ENCODE measurements at places on chromosomes 1 and 21.

DNA sequence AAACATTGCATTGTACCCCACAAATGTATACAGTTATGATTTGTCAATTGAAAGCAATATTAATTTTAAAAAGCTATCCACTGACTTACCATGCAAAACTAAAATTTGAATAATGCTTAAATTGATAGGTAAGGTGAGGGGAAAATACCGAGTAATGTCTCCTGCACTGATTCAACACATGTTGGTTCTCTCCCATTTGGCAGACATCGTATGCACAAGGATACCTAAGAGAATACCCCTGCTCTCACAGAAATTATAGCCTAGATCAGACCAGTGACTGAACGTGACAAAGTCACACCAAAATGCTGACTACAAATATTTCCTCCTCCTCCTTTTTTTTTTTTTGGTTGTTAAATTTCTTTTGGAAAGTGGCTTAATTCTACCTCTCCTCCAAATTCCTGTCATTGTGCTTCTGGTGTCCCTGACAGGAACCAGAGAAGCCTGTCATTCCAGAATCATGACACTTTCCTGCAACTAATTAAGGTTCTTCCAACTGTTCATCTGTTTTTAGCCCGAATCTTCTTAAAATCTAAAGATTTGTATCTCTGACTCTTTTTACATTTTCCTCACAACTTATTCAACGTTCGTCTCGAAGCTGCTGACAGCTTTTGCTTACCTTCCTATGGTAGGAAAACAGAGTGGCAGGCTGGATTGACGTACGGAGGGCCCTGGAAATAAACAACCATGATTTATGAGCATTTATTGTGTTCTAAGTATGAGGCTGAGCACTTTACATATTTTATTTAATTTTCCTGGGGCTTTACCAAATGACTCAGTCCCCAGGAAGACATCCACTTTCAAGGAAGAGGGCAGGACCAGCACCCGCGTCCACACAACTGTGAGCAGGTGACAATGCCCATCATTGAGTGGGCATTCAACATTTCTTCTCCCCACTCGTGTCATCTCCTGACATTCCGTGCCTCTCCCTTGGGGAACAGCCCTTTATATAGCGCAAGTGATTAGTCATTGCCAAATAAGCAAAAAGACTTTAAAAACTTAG lies 57.9 kb upstream of the KCNE2 start:
- DNase-seq, result no peak

- DNase-seq, result no peak
Measured at GRCh38 chr21:42169758-42170157, 49.2 kb upstream of the ABCG1 start.

GRCh38 chr1:44040846-44041245 lies 9.6 kb upstream of the SLC6A9 start:
- no peak for DNase-seq

GRCh38 chr1:84401156-84401555 lies 2.9 kb downstream of the DNASE2B start:
- DNase-seq, result no peak

DNA sequence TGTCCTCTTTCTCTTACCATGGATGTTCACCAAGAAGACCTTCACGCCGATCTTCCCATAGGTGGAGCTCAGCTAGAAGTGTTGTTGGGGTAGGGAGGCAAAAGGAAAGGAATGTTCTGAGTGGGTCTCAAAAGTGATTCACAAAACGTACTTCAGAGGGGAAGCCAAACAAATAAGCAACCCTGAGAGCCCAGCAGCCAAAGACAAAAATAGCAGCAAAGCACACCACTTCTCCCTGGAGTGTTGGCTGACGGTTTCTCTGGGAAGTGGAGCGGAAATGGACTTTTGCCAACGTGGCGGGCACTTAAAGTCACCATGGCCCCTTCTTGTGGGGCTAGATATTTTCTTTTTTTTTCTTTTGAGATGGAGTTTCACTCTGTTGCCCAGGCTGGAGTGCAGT lies 23.1 kb downstream of the SLC26A9 start:
- DNase-seq, result no peak

DNA sequence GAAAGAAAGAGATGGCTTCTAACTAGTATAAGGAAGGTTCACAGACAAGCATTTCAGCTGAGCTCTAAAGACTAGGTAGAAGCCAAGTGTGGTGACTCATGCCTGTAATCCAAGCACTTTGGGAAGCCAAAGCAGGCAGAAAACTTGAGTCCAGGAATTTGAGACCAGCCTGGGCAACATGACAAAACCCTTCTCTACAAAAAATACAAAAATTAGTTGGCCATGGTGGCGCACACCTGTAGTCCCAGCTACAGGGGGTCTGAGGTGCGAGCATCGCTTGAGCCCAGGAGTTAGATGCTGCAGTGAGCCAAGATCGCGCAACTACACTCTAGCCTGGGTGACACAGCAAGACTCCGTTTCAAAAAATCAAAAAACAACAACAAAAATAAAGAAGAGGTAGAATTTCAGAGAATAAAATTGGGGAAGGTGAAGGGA lies 27.8 kb downstream of the FBXO42 start:
- no peak for DNase-seq

GRCh38 chr1:231695439-231696255 lies 69.1 kb downstream of the DISC1 start:
- DNase-seq, result no peak

GRCh38 chr1:176466514-176466913 lies 3.5 kb downstream of the PAPPA2 start:
- no peak for DNase-seq

GRCh38 chr1:230791986-230792564 lies 44.9 kb downstream of the CAPN9 start:
- DNase-seq, result no peak

DNA sequence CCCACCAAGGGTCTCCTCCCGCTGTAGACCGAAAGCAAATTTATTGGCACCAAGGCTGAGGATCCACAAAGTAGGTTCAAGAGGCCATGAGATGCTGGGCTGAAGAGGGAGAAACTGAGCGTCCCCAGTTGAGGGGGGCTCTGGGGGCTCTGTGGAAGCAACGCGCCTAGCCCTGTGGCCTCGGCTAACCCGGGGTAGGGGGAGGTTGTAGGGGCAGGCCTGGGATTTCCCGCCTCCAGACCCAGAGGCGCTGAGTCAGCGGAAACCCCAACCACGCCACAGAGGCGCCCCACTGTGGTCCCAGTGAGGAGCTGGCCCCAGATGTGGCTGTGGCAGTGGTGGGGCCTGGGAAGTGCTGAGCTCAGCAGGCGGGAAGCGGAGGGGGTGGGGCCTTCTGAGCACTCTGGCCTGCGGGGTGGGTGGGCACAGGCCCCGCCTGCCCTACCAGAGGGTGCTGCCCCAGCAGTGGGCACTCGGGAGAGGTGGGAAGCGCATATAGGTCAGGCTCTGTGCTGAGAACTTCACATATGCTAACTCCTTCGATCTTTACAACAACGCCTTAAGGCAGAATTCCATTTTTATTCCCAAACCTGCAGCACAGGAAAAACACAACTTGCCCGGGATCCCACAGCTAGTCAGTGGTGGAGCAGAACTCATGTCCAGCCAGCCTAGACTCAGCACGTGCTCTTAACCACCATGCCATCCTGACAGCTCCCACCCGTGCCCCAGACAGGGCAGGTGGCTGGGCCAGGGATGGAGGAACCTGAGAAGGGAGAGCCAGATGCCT lies 1.5 kb upstream of the COL16A1 start:
- DNase-seq, result peak; percentile 88

DNA sequence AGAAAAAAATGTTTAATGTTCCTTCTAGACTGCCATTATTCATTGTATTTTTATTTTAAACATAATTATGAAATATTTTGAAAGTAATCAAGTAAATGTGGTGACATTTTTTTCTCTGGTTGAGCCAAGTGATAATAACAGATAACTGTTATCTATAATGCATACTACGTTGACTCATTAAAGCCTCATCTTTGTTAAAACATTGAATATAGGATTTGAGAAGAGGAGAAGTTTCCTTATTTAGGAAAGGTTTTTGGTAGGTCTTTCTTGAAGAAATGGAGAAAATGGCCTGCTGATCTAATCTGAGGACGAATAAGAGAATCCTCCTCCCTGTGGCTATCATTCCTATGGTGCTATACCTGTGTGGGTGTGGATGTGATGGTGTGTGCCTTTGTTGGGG lies 89.0 kb downstream of the NFIA start:
- DNase-seq, result no peak

GRCh38 chr1:47187231-47187925 lies 2.5 kb downstream of the PDZK1IP1 start:
- no peak for DNase-seq

GRCh38 chr1:31216016-31216415 lies 23.7 kb downstream of the NKAIN1 start:
- DNase-seq, result no peak

Data from activated CD4-positive, alpha-beta memory T cell treated with anti-CD3 and anti-CD28 coated beads for 36 hours (primary cell).